ENCODE measurements at places on chromosomes 1 and 21.

- DNase-seq: no peak
Measured at GRCh38 chr21:20163167-20163566, 835.0 kb upstream of the NCAM2 start.

GRCh38 chr1:68814067-68814466, 317.2 kb upstream of the DEPDC1 start:
- no peak for DNase-seq

DNA sequence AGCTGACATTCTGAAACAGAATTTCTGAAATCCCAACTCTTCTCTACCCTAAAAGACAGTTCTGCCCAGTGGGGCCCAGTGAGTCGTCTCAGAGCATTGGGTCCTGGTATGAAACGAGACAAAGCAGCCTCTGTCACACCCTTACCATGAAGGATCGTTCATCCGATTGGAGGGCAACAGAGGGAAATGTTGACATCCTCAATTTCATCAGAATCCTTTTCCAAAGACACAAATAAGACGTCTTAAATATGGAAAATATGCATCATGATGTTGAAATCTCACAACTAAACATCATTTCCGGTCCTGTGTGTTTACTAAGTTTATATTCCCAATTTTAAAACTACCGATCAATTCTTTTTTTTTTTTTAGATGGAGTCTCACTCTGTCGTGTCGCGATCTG, 112.1 kb upstream of the SLC45A1 start:
- DNase-seq: no peak

- no peak for DNase-seq
Measured at GRCh38 chr1:184624626-184625025, 130.0 kb downstream of the EDEM3 start.

- DNase-seq: no peak
Measured at GRCh38 chr1:169565335-169566271, 20.7 kb downstream of the F5 start.

GRCh38 chr1:109655615-109656519, at the start of gene GSTM4:
GSTM4 (plus strand) TSS chr1:109656099; CDS start chr1:109656390, 291 bp downstream.
- peak; percentile 11 for DNase-seq

GRCh38 chr1:58792846-58793245, 9.0 kb upstream of the JUN start:
- DNase-seq: no peak

GRCh38 chr1:227944931-227945890, 2.5 kb downstream of the WNT9A start:
- DNase-seq: no peak

GRCh38 chr1:71245246-71245645, 164.4 kb upstream of the ZRANB2 start:
- no peak for DNase-seq

DNA sequence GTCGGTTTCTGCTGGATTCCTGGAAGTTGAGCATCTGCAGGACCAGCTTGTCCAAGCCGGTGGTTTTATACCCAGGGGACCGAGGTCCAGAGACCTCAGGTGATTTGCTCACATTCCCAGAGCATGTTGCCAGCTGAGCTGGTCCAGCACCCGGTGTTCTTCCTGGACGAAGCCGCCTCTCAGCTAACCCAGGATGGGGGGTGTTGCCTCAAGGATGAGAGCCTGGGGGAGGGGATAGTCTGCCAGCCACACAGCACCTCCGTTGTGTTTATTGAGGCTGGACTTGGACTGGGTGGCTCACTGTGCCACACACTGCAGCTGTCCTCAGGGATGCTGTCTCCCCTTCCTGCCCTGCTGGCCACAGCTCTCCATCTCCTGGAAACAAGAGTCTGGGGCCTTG, 1.5 kb downstream of the TMEM201 start:
- DNase-seq: no peak

DNA sequence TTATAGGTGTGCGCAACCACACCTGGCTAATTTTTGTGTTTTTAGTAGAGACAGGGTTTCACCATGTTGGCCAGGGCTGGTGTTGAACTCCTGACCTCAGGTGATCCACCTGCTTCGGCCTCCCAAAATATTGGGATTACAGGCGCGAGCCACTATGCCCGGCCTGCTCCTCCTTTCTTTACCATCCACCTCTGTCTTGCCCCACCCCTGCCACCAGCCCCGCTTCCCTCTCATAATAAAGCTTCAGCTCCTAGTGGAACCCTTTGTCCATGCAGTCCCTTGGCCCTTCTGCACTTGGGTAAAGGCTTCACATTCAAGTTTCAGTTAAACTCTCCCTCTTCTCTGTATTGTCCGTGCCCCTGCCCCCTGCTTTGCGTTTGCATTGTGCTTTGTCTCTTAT, 120.1 kb downstream of the CAMTA1 start:
- DNase-seq: no peak

GRCh38 chr1:44696789-44697345, 22.4 kb downstream of the ARMH1 start:
- no peak for DNase-seq

GRCh38 chr1:8011923-8012858, 13.9 kb downstream of the ERRFI1 start:
- no peak for DNase-seq

DNA sequence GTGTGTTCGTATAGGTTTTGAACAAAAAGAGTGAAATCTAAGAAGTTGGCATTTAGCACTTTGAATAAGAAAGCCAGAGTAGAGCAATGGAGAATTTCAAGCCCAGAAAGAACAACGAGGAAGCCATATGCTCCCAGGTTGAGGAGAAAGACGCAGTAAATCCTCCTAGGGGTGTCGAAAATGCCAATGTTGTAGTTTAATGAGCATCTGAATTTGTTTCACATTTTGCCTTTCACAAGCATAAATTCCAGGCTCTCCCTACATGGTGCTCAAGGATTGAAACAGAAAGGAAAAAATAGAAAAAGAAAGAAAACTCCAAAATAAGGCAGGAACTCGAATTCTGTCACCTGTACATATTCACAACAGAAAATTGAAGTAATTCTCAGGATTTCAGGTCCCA, 264.7 kb upstream of the SGIP1 start:
- DNase-seq: no peak

GRCh38 chr1:82578086-82578726, 777.5 kb downstream of the ADGRL2 start:
- DNase-seq: no peak

GRCh38 chr1:86779308-86780191, 75.2 kb downstream of the SH3GLB1 start:
- DNase-seq: no peak

DNA sequence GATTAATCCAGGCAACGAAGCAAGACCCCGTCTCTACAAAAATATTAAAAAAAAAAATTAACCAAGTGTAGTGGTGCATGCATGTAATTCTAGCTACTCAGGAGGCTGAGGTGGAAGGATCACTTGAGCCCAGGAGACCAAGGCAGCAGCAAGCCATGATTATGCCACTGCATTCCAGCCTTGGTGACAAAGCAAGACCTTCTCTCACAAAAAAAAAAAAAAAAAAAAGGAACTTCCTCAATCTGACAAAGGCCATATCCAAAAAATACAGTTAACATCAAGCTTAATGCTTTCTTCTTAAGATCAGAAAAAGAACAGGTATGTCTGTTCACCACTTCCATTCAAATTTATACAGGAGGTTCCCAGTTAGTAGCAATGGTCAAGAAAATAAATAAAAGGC, 54.4 kb downstream of the EVI5 start:
- DNase-seq: no peak

DNA sequence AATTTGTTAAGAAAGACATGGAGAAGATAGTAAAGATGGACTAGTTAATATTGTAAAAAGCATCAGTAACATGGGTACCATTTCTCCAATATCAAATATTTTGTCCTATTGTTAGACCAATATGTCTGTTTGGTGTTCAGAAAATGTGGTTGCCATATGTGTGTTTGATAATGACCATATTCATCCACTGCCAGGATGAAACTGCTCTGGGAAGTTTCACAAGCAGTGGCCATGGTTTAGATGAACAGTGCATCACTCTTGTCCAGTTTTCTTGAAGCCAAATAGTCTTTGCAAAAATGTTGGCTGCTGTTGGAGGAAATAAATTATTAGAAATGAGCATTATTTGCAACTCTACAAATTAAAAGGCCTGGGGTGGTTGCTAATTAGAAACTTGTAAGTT, 333.8 kb downstream of the NUF2 start:
- DNase-seq: no peak

GRCh38 chr1:20753589-20753988, 21.1 kb upstream of the SH2D5 start:
- no peak for DNase-seq

DNA sequence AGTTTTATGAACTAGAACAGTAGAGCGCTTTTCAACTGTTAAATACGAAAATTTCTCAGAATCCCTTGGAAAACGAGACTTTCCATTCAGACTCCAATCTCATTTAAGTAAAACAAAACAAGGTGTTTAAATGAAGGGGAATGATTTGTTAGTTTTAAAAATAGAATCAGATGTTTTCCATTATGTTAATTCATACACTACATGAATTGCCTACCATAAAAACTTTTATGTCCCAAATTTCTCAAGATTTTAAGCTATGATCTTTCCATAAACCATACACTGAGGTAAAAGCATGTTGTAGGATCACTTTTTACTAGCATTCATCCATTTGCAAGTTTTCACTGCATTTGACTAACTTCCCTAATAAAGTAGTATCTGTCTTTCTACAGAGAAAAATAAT, 180.3 kb upstream of the ZP4 start:
- no peak for DNase-seq

- DNase-seq: no peak
Measured at GRCh38 chr1:61332196-61332753, 249.9 kb downstream of the NFIA start.

DNA sequence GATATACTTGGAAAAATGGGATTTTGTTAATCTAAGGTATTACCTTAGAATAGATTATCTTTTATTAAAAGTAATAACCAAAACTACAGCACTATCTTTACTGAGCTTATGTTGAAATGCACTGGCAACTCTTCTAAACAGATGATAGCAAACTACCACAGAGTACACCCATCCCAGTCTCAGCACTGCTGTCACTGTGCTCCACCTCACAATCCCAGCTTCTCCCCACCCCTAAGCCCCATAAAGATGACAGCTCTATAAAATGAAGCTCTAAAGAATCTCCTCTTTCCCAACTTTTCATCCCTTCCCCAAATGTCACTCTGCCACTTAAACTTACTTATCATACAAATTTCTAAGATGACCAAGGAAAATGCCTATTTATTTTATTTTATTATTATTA, 6.4 kb downstream of the DSTYK start:
- no peak for DNase-seq

- no peak for DNase-seq
Measured at GRCh38 chr1:103211073-103211472, 102.8 kb upstream of the COL11A1 start.

DNA sequence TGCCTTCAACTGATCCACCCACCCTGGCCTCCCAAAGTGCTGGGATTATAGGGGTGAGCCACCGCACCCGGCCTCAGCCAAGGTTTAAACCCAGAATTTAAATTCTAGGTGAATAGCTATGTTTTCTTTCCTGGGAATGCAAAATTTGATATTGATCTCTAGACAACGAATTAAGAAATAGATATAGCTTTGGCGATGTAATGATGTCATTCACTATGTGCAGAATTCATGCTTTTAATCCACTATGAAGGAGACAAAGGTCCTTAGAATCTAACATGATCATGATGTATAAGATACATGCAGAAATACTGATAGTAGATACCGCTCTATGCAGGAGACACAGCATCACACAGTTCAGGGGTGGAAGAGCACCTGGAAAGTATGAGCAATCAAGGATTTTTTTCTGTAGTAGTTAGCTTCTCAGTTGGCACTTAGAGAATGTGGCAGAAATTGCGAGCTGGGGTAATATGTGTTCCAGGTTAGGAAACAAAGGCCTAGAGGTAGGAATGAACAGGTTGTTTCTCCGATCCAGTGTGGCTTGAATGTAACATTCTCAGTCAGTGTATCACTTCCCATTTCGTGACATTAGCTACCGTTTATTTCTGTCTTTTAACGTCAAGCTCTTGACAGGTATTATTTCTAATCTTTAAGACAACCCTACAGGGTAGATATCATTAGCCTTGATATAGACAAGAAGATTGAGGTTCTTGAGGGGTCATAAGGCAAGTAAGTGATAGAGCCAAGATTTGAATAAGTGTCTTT, 3.0 kb upstream of the CEP350 start:
- DNase-seq: no peak

GRCh38 chr1:66372522-66373101, 161.3 kb upstream of the SGIP1 start:
- DNase-seq: no peak

- DNase-seq: no peak
Measured at GRCh38 chr1:185534801-185535200, 199.4 kb upstream of the HMCN1 start.

DNA sequence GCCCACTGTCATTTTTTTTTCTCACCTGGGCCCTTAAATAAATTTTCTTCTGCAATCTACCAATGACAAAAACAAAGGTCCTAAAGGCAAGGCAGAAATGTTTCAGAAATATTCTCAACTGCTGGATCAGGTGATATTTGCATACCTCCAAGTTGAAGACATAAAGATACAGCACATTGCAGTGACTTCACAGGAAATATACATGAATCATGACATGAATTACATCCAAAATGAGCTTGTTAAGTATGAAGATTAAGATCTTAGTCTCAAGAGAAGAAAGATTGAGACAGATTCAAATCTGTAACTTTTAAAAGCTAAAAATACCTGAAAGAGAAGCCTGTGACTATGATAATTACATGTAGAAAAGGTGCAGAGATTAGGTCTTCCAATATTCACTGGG, 207.8 kb downstream of the SIPA1L2 start:
- DNase-seq: no peak

- DNase-seq: no peak
Measured at GRCh38 chr21:28239340-28239739, 753.3 kb downstream of the LTN1 start.
